HuH-7.5 (cell line): ENCODE measurements at places on chromosomes 4 and X.

DNA sequence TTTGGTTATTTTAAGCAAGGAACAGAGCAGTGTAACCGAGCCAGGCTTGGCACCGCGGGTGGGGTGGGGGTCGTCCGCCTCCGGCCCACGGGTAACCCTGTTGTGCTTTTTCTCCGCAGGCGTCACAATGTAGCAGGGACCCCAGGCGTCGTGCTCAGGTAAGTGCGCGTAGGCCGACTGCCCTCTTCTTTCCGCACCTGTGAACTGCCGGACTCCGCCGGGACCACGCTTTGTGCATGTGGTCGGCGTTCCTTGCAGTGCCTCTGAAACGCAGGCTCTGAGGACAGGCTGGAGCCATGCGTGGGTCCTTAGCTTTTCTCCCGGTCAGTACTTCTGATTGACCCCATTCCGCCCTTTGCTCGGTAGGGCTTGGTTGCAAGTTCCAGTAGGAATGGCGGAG is 24.9 kb downstream of the PCGF3 start:
- DNase-seq: no peak

GRCh38 chrX:91039777-91040176 is 394.9 kb upstream of the PABPC5 start:
- no peak for DNase-seq

DNA sequence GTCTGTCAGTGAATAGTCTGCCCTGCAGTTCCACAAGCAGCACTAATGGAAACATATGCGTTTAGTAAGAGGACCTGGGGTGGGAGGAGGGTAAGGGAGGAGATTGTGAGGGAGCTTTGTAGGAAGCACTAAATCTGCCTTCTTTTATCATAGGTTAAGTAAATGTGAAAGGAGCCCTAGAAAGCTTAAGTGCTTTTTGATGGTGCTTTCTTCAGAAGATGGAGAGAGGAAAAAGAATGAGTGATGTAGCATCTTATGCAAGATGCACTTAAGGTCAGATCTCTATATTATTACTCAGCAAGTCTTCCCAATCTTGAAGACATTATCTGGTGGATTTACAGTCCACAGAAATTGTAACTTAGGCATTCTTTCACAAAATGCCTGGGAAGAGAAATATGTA is 322.7 kb downstream of the PDHA2 start:
- DNase-seq: no peak

GRCh38 chr4:37482236-37482913 is 203.8 kb downstream of the RELL1 start:
- no peak for DNase-seq

- no peak for DNase-seq
These were observed 176.2 kb upstream of the LNX1 start for GRCh38 chr4:53767482-53767881.

GRCh38 chr4:39228377-39228776 is 46.0 kb downstream of the WDR19 start:
- no peak for DNase-seq

- DNase-seq: no peak
These were observed 35.5 kb downstream of the NWD2 start for GRCh38 chr4:37279894-37280592.

GRCh38 chr4:186472948-186473347 is 82.4 kb downstream of the MTNR1A start:
- DNase-seq: no peak

GRCh38 chr4:10061650-10062415 is 40.5 kb upstream of the SLC2A9 start:
- no peak for DNase-seq

DNA sequence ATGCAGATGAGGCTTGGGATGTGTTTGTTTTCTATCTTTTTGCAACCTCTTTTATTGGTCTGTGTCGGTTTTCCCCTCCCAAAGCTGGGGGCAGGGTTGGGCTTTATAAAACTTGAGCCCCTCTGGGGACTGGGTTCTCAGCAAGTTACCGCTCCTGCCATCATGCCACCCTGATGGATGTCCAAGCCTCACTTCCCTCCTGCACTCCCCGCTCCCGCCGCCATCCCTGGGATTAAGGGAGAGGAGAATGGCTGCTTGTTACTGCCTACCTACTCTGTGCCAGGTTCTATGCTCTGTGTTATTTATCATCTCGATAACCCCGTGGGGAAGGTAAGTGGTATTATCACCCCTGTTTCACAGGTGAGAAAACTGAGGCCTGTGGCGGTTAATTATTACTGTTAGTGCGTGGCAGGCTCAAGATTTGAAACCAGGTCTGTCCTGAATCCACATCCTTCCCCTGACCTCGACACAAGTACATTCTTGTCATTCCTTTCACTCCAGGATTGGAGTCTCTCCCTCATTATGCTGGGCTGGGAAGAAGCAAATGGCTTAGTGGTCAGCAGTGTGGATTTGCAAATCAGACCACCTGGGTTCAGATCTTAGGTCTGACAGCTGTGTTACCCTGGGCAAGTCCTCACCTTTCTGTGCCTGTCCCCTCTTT is 4.5 kb downstream of the UBA1 start:
- no peak for DNase-seq

GRCh38 chrX:153700376-153700945 is 12.7 kb downstream of the SLC6A8 start:
- DNase-seq: no peak

- no peak for DNase-seq
These were observed 235.7 kb downstream of the NKX6-1 start for GRCh38 chr4:84263415-84263814.

DNA sequence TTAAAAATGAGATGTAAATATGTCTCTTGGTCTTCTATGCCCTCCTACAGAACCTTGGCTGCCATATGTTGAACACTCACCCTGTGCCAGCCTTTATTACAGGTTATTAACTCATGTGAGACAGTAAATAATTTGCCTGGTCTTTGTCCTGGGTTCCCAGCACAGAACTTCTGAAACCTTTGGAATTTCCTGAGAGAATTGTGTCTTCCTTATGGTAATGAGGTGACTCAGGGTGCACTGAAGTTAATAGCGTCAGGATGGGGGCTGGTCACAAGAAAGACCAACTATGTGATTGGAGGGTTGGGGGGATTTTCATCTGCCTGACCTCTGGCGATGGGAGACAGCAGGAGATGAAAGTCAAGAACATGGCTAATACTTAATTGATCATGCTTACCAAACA is 289.8 kb upstream of the STS start:
- DNase-seq: no peak

DNA sequence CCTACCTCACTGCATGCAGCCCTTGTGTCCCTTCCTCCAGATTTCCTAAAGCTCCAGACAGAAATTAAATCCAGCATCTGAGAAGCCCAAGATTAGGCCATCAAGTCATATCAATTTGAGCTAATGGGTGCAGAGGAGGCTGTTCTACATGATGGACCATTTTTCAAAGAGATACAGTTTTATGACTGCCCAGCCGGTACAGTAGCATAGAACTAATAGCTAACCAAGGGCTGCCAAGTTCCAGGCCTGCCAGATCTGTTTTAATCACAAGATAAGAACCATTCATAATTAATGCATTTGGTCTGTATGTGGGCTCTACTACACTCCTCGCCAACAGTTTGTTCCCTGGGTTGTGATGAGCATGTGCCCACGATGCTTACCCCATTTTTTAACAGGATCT is 73.9 kb upstream of the PLAC1 start:
- DNase-seq: no peak

GRCh38 chr4:36414248-36414647 is 132.8 kb downstream of the DTHD1 start:
- no peak for DNase-seq

DNA sequence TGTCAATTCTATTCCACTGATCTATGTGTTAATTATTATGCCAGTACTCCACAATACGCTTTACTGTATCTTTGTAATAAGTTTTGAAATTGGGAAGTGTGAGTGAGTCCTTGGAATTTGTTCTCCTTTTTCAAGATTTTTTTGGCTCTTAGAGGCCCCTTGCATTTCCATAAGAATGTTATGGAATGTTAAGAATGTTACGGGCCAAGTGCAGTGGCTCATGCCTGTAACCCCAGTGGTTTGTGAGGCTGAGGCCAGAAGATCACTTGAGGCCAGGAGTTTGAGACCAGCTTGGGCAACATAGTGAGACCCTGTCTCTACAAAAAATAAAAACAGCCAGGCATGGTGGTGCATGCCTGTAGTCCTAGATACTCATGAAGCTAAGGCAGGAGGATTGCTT is 167.6 kb upstream of the CXorf66 start:
- DNase-seq: no peak

DNA sequence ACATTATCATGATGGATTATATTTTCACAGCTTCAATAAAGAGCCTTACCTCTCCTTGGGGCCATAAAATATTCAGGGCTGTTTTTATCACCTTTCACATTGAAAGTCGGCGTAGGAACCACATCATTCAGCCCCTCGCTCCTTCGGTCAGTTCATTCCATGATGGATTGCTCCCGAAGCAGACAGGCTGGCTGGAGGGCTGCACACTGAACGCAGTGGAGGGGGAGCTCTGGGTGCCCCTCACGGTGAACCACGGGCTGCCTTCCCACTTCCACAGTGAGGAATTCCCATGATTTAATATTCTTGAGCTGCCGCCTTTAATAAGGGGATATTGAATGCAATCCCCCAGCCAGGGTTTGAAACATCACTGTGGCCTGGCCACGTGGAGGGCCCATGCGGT is 16.0 kb downstream of the PPP2R2C start:
- no peak for DNase-seq

DNA sequence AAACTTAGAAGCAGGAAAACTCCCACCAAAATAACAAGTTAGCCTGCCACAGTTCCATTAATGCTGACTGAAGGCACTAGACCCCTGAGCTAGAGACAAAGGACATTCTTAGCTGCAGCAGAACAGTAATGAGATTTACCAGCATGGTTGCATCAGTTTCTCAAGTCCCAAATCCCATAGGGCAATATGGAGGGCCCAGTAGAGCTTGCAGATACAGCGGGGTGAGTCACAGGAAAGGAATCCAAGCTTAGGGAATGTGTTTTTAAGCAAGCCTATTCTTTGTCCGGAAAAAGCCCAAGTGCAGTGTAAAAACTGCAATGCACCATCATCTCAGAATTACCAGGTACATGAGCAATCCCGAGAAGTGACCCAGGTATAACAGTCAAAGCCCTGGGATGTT is 51.3 kb upstream of the EXOC1L start:
- DNase-seq: no peak

DNA sequence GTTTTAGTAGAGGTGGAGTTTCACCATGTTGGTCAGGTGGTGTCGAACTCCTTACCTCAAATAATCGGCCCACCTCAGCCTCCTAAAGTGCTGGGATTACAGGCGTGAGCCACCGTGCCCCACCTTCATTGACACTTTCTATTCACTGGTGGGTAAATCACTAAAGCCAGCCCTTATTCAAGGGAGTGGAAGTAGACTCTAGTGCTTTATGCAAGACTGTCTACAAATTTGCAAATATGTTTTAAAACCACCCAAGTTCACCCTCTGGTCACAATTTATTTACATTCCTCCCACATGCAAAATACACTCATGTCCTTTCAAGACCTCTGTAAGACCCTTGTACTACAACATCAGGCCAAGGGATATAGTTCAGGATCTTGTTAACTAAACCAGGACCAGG is 45.0 kb downstream of the SLC34A2 start:
- DNase-seq: no peak

DNA sequence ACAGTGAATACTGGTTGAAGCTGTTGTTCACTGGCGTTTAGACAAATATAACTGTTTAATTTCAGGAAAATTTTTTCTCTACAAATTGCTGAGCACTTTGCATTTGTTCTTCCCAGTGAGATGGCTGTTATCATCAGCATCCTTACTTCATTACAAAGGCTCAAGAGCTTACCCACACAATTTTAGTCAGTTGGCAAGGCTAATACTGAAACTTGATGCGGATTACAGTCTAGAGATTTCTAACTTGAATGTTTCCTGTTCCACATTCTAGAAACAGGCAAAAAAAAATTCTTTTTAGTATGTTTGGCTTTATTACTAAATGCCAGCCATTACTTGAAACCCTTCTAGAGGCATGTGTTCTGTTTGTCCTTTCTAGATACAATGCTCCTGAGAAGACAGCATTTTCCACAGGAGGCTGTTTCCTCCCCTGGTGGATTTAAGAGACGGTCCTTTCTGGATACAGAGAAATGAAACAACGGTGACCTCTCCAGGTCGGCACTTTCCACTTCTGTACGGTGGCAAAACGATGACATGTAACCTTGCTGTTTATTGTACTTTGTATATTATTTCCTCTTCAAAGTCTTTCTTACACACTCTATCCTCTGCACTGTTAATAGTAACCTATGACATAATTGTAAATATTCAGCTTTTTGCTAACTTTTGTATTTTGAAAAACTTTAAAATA is 80.9 kb downstream of the RFC1 start:
- no peak for DNase-seq

GRCh38 chrX:97229318-97229717 is 345.6 kb downstream of the RPA4 start:
- no peak for DNase-seq

DNA sequence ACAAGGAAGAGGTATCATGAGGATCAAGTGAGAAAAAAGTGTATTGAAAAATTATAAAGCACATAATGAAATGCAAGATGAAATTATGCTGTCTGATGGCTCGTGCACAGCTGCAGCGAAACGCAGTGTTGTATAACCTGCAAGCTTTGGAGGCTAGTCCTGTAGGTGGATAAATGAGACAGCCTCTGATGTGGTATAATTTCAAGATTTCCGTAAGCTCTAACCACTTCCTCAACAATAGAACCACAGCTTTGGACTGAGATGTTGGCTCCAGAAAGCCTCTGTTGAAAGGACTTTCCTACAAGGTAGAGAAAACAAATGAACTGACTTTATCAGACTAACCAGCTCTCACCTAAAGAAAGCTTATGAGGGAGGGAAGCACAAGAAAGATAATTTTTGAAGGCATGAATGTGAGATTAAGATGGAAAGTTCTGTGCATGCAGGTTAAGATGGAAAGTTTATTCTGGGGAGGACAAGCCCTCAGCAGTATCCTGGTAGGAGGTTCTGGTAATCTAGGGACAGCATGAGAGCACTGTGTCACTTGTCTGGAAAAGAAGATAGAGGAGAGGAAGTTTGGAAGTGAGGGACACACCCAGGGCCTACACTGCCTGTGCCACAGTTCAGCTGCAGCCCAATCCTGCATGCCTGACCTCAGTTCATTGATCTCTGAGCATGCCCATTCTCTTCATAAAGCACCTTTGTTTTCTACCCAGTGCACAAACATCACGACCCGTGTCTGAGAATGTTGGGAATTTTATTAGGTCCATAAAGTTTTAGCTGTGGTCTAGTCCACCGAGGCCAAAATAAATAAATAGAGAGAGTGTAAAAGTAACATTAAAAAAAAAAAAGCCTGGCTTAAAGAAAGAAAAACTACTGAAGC is 161.5 kb upstream of the SFRP2 start:
- no peak for DNase-seq

GRCh38 chrX:20742106-20742505 is 475.4 kb upstream of the RPS6KA3 start:
- DNase-seq: no peak

GRCh38 chr4:152968806-152969394 is 32.8 kb downstream of the FHDC1 start:
- DNase-seq: no peak

- DNase-seq: no peak
These were observed 86.2 kb upstream of the CAMK2D start for GRCh38 chr4:113847710-113848109.

DNA sequence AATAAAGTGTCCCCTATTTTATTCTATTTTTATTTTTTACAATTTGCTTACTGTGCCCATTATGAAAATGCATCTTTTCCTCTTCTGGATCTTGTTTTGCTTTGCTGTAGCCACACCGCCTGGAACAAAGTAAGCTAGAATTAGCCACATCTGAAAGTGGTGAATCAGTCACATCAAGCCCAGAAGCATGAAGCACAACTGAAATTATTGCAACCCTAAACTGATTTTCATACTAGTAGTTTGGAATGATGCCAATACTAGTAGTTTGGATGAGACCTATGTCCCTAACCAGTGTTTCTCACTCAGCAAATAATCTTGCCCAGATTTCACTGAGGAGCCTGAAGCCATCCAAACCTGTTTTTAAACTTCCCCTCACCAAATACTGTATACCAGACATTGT is 303.0 kb downstream of the EPHA5 start:
- no peak for DNase-seq
